Fibroblast of villous mesenchyme (primary cell): ENCODE measurements at places on chromosomes 5 and 9. TPM values are rescaled to one million over a fixed set of nuclear protein-coding genes. Genes with fewer than 3 reads are reported as not detected.

Gene GAS1
- 29.3 and 136 TPM in 2 replicates for total RNA-seq

Gene PCDHB14
- 0.32 and 0.43 TPM in 2 replicates for total RNA-seq

Gene DNM1
- total RNA-seq: 15.5 and 36.1 TPM in 2 replicates

Gene ANKRD18A
- total RNA-seq: under 0.01 TPM in 1 of 2 replicates, not detected in the other

Gene HOMER1
- total RNA-seq: 12.6 and 15.5 TPM in 2 replicates

Gene PCDHA9
- under 0.01 TPM in 2 replicates for total RNA-seq

Gene PCDHB13
- under 0.01 and 0.32 TPM in 2 replicates for total RNA-seq

Gene PLPP7
- total RNA-seq: 8.2 and 10.0 TPM in 2 replicates

Gene SMIM33
- total RNA-seq: not detected in 2 replicates

Gene NAIP
- 5.6 and 6.4 TPM in 2 replicates for total RNA-seq

Gene LCN2
- total RNA-seq: not detected in 2 replicates

Gene PELO
- total RNA-seq: 44.9 and 47.7 TPM in 2 replicates

Gene LURAP1L
- total RNA-seq: 38.0 and 49.0 TPM in 2 replicates

Gene SPINK13
- not detected in 2 replicates for total RNA-seq

Gene ADGRD2
- total RNA-seq: not detected in 2 replicates

Gene SHOC1
- total RNA-seq: under 0.01 TPM in 1 of 2 replicates, not detected in the other

- peak; percentile 53 for DNase-seq
Measured at GRCh38 chr9:133351908-133352634, 4.1 kb downstream of the RPL7A start.

DNA sequence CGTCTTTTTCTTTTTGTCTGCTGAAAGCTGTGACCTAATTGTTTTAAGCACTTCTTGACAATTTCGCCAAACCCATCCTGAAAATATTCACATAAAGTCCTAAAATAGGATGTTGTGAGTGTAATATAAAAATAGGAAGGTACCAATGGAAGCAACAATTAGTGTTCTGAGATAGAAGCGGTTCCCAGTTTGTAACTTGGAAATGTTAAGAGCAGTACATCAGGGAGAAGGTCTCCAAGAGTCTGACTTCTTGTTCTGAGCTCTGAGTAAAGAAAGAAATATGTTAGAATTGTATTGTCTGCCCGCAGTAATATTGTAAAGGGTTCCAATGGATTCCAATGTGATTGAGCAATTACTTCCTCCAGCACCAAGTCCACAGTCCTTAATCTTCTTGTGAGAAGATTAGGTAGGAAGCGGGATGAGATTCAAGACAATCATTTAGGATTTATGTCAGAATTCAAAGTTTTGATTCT lies 3.9 kb downstream of the VCAN start:
- DNase-seq: peak; percentile 92

DNA sequence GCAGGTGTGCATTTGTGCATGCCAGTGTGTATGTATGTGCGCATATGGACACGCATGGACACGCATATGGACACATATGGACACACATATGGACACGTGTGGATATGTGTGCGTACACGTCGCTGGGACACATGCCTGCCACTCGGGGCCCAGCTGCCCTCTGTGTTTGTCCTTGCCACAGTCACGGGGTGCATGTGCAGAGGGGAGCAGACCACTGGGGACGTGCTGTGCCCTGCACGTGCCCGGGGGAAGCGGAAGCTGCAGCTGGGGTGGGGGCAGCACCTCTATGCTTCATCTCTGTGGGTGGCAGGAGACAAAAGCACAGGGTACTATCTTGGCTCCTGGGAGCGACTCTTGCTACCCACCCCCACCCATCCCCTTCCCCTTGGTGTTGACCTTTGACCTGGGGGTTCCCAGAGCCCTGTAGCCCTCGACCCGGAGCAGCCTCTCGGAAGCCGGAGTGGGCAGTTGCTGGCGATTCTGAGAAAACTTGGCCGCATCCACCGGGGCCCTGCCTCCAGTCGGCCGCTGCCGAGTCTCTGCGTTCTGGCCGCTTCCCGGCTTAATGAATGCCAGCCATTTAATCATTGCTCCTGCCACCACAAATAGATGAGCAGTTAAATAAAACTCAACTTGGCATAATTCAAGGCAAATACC lies 2.4 kb upstream of the SLC6A18 start:
- no peak for DNase-seq

DNA sequence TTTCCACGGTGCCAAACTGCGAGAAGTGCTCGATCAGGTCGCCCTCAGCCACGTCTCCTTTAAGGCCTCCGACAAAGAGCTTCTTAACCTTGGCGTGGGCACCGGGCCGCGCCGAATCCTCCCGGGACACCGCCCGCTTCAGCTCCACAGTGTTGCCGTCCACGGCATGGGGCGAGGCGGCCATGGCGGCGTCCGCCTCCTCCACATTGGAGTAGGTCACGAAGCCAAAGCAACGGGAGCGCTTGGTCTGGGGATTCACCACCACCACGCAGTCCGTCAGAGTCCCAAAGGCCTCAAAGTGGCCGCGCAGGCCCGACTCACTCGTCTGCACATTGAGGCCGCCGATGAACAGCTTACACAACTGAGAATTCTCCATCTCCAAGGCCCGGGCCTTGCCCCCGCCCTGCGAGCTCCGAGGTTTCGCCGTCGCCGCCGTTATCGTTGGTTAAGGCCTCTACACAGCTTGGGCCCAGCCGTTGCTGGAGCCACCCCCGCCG lies 424 bp downstream of the HNRNPA0 start:
- no peak for DNase-seq

GRCh38 chr5:120682851-120683250 lies 218.8 kb downstream of the PRR16 start:
- DNase-seq: no peak

DNA sequence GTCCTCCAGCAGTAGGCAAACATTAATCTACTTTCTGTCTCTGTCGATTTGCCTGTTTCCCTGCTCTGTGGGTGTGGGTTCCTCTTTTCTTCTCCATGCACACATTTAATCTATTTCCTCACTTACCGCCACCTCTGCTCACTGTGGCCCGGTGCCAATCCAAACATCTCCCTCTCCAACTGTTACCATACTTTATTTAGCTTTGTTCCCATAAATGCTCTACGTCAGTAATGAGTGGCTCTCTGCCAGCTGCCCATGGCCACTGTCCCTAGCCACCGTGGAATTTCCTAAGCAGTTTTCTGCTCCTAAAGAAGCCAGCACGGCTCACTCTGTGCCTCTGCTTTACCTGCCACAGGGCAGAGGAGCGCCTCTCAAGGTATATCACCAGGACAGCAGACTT lies 19.5 kb upstream of the GOLPH3 start:
- DNase-seq: peak; percentile 82

DNA sequence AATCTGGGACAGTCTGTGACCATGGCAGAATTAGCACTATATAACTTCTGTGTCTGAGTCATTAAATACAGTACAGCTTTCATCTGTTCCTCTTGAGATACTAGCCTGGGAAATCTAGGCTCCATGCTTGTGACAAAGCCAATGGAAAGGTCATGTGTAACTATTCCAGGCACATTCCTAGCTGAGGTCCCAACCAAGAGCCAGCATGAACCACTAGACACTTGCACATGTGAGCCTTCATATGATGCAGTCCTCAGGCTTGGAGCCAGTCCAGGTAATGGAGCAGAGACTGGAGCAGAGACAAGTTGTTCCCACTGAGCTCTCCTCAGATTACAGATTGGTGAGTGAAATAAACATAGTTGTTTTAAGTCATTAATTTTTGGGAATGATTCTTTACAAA lies 412.4 kb upstream of the ZNF462 start:
- DNase-seq: no peak

DNA sequence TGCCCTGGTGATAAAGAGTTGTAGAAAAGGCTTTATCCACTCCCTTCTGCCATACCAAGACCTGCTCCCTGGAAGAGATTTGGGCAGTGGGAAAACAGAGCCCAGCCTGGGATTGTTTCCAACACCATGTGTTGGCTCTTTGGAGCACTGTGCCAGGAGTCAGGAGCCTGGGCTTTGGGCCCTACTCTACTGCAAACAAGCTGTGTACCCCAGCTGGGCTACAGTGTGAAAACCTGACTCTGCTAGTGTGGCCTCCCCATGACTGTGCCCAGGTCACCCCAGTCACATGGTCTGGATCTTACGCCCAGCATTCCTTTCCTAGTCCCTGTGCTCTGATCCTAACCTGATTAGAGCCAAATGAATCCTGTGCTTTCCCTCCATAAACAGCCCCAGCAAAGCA lies 39.3 kb upstream of the SHB start:
- DNase-seq: no peak

DNA sequence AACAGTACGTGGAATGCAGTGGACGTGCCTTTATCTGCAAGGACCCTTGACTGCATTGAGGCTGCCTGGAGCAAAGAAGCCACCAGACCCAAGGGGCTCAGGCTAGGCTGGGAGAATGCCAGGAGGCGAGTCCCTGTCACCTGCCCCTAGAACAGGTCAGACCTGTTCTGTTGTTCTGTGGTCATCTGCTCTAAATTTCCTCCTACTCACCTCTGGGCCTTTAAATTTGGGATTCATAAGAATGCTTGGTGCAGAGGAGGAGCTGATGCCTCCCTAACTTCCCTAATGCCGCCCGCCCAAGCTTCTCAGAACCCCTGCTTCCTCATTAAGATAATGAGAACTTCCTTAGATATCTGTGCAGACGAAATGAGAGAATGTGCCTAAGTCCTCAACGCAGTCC lies 32.0 kb downstream of the DAPK1 start:
- DNase-seq: no peak

- DNase-seq: peak; percentile 38
Measured at GRCh38 chr9:137982200-137982599, 104.6 kb downstream of the CACNA1B start.

DNA sequence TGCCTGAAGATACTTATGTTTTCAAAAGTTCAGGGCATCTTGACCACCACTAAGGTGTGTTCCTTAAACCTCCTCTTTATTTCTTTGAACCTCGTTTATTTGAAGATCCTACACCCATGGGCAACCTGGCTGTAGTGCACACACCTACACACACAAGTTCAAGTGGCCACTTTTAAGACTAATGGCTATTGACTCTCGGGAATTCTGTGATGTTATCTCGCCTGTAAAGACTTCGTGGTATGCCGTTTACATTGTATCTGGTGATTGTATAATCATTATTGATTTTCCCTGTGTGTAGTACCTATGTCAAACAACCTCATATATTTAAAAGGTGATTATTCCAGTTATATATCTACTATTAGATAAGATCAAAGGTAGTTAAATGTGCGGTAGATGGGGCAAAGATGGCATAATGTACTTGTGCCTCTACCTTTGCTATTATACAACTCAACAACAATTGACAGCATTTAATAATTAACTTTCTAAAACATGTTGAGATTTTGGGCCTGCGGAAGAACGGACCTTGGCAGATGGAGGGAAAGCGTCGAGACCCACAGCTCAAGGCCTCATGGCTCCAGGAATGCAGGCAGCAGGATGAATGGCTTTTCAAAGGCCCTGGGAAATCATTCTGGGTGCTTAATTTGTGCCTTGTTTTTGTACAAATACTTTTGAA lies 51.4 kb upstream of the IRX2 start:
- DNase-seq: no peak

DNA sequence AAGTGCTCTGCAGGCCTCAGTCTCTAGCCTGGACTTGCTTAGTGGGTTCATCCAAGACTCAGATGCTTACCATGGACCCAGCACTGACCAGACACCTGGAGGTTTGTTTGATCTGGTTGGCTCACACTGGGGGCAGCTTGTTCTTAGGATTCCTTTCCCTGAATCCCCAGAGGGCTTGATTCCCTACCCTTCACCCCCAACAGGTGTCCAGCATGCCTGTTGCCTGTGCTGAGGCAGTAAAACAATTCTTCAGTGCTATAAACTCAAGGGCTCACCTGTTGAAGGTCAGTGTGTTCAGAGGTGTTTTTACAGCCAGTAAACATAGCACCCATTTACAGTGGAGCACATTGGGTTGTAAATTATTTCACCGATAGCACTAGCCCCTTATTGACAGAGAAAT lies 123.8 kb upstream of the KLF4 start:
- no peak for DNase-seq

DNA sequence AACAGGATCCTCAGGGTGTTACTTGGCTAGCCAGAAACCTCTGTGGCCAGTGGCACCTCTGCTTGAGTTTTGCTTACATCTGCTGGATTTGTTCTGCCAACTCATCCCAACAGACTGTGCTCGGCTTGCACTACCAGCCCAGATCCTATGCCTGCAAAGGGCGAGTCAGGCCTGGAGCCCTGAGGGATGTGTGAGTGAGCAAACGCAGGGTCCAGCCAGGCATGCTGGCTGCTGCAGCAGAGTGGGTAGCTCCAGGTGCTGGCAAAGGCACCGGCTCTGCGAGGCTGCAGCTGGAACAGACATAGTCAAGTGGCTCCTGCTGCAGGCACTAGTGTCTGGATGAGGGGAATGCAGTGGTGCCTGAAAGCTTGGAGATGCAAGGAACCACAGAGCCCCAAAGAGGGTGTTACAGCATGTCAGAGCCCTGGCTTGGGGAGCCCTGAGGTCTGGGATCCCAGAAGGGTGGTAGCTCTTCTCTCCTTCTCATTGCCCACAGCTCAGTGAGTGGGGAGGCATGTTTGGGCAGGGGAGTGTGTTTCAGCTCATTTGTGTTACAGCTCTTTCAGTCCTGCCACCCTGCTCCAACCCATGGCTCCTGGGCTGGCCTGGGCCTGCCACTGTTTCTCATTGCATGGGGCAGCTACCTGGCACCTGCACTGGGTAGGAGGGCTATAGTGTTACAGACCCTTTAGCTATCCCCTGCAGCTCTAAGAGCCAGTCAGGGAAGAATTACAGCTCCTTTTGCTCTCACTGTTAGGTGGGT lies 332.6 kb downstream of the TAF11L14 start:
- no peak for DNase-seq

DNA sequence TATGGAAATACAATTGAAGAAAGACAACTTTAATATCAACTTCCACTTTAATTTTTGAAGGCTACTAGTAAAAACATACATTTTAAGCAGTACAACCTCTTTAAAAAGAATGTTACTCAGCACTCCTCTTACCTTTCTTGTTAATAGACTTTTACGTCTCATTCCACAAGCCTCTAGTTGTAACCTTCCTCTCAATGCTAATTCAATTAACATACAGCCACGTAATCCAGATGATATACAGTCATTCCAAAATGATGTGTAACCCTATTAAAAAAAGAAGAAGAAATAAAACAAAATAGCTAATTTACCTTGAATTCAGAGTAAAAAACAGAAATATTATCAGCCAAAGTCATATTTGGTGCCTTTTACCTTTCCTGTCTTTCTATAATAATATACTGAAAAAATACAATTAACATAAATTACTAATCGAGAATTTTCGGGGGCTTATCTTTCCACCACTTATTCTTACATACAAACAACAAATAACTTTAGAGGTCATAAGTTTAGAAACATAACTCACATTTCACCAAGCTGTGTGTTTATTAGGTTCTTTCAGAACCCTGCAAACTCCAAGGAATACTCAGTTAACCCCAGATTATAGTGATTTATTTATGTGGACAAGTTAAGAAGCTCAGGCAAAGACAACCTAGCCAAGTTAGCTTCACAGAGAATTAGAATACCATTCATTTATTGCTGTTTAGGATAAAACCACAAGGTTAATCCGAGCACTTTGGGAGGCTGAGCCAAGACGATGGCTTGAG lies 30.3 kb downstream of the GOLPH3 start:
- peak; percentile 63 for DNase-seq

GRCh38 chr5:82820961-82821845 lies 256.0 kb downstream of the TMEM167A start:
- DNase-seq: no peak

- DNase-seq: peak; percentile 65
Measured at GRCh38 chr5:40796487-40796889, 1.7 kb downstream of the PRKAA1 start.

GRCh38 chr9:118170032-118170955 lies 466.1 kb downstream of the TLR4 start:
- DNase-seq: peak; percentile 11
